NCI-H1930 (cell line): ENCODE measurements at places on chromosomes 7 and 10.

DNA sequence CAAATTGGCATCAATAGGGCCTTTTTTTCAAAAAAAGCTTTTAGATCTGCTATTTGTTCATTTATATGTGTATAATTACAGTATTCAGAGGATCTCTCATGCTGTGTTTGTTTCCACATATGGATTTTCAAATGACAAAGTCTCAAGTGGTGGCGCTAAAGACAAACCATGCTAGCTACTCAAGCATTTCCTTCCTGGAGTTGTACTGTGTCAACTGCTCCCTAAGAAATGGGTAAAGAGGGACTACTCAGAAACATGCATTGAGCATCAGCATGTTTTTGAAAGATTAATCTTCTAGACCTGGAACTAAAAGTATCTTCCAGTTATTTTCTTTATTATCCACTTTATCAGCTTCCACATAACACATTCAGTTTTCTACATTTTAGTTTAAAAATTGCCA is 12.7 kb downstream of the CNTNAP2 start:
- DNase-seq: no peak

GRCh38 chr7:78769481-78770101 is 683.9 kb downstream of the MAGI2 start:
- DNase-seq: no peak

- DNase-seq: no peak
Measured at GRCh38 chr10:7550013-7550412, 116.8 kb downstream of the ITIH5 start.

GRCh38 chr7:100483090-100483721 is 521 bp upstream of the NYAP1 start:
- DNase-seq: peak; percentile 70

GRCh38 chr10:94131885-94132284 is 138.2 kb downstream of the PLCE1 start:
- DNase-seq: no peak

GRCh38 chr10:96573036-96573435 is 13.8 kb downstream of the TM9SF3 start:
- DNase-seq: no peak

DNA sequence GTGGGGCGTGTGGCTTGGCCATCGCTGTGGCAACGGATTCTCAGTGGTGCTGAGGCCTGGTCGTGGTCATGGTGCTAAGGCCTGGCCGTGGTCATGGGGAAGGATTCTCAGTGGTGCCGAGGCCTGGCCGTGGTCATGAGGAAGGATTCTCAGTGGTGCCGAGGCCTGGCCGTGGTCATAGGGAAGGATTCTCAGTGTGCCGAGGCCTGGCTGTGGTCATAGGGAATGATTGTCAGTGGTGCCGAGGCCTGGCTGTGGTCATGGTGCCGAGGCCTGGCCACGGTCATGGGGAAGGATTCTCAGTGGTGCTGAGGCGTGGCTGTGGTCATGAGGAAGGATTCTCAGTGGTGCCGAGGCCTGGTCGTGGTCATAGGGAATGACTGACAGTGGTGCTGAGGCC is 327.9 kb downstream of the ADARB2 start:
- no peak for DNase-seq

DNA sequence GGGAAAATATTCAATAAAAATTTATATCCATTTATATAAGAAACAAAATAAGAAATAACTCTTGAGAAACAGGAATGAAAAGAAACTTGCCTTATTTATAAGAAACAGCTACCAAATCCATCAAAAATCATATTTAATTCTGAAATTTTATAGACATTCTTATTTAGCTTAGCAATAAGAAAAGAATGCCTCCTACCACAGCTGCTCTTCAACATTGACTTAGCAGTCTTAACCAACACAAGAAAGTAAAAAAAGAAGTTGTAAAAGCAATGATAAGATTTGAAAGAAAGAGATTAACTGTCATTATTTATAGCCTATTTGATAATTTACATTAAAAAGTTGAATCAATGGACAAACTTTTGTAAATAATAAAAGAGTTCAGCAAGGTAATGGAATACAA is 212.8 kb downstream of the ZNF365 start:
- DNase-seq: no peak

DNA sequence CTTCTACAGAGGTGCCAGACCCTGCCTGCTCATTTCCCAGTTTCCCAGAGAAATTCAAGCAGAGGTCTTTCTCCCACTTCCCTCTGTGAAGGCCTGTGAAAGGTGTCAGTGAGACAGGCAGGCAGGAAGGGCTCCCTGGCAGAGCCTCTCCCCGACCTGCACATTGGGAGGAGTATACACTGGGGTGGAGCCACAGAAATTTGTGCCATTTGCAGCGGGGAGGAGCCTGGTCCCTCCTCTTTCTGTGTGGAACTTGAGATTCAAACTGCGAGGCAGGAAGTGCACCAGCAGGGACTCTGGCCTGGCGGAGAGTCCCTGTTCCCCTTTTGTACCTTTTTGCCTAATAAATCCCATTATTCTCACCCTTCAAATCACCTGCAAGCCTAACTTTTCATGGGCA is 54.6 kb upstream of the OPN4 start:
- no peak for DNase-seq

- DNase-seq: no peak
Measured at GRCh38 chr10:89738551-89739209, 37.3 kb downstream of the KIF20B start.

DNA sequence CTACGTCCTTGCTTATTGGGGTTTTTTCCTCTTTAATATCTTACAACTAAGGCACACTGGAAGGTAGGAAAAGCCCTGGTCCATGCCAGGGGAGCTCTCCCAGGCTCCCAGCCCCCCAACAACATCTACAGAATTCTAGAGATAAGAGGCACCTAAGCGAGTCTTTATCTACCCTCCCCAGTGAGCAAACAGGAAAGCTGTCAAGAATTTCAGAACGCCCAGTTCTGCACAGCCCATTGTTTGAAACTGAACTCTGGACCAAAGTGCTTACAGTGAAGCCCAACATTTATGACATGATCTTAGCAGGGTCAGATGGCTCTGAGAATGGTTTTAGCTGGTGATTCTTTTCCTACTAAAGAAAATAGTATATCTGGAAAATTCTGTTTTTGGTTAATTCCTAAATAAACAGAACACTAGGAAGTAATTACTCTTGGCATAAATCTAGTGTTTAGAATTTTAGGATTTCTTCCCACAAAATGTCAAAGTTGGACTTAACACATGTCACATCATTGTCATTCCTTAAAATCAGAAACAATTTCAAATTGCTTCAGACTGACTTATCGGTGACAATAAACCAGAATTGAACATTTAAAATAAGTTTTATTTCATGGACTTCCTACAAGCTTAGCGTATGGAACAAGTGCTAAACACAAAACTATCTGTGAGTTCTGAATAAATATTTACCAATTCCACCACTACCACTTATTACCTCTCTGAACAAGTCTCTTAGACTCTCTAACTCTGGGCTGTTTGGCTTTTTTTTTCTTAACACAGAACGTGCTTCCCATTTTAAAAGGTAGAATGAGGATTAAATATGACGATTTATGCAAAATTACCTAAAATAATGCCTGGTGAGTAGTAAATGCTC is 31.3 kb upstream of the RNF32 start:
- DNase-seq: no peak

DNA sequence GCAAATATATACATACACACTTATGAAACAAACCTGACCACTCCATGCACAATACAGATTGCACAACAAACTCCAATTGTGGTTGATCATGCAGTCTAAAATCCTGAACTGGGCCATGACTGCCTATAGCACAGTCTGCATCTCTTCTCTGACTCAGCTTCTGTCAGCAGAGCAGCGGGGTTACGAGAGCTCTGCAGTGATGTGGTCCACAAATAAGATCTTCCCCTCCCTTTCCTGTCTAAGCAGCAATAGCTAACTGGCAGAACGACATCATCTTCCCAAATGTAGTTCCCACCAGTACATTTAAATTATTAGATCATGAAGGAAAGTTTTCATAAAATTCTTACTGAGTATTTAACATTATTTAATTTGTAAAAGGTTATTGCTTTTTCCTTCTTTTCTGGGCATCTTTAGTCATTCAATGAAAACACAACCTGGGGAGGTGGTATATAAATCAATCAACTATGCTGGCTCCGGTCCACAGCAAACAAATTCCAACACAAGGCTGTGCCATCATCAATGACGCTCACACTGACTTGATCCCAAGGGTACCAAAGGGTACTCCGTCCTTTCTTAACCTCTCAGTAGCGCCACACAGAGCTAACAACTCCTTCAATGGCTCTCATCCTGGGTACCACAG is 17.1 kb downstream of the ARHGAP21 start:
- no peak for DNase-seq

- DNase-seq: no peak
Measured at GRCh38 chr10:44902941-44903545, 8.1 kb upstream of the TMEM72 start.

DNA sequence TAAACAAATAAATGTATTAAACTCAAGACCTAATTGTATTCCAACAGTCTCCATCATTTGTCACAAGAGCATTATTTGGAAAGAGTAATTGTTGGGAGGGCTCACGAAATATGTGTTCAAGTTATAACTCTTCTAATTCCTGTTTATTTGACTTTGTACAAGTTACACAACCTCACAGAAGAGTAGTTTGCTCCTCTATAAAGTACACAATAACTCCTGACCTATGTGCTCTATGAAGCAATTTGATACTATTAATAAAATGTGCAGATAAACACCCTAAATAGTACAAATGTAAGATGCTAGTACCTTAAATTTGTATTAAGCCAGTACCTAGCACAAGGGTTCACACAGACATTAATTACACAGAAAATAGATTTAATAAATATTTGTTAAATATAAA is 285.8 kb downstream of the LRRTM3 start:
- peak; percentile 62 for DNase-seq

- no peak for DNase-seq
Measured at GRCh38 chr10:75197906-75198305, 12.7 kb upstream of the VDAC2 start.

GRCh38 chr10:22609719-22610465 is 104.5 kb downstream of the PIP4K2A start:
- no peak for DNase-seq

DNA sequence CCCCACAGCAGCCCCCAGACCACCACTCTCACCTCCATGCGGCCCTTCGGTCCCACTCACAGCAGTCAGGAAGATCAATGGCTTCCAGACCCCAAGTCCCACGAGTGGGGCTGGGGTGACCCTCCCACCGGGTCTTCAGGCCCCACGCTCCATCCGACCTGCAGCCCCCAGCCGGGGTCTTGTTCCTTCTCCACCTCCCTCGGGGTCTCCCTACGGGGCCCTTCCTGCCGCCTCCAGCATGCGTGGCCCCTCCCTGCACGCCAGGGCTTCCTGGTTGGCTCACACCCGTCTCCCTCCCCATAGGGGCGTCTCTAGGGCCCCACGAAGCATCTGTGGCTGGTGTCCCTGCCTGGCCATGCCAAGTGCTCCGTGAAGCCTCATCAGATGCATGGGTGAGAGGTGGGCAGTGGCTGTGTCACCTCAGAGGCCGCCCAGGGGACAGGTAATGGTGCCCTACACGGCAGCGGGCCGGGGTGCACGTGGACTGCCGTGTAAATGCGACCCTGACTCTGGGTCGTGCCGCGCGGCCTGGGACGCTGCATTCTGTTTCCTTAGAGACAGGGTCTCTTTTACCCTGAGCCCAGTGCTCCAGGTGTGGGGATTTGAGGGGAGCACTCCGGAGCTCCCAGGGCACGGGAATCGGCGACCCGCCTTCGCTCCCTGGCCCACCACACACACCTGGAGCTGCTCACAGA is 19.9 kb downstream of the ADAP1 start:
- no peak for DNase-seq

- no peak for DNase-seq
Measured at GRCh38 chr10:62597226-62597625, 207.3 kb upstream of the ADO start.

- no peak for DNase-seq
Measured at GRCh38 chr10:95277201-95277570, 13.6 kb downstream of the PDLIM1 start.

- no peak for DNase-seq
Measured at GRCh38 chr7:148303295-148304082, 287.1 kb upstream of the C7orf33 start.

DNA sequence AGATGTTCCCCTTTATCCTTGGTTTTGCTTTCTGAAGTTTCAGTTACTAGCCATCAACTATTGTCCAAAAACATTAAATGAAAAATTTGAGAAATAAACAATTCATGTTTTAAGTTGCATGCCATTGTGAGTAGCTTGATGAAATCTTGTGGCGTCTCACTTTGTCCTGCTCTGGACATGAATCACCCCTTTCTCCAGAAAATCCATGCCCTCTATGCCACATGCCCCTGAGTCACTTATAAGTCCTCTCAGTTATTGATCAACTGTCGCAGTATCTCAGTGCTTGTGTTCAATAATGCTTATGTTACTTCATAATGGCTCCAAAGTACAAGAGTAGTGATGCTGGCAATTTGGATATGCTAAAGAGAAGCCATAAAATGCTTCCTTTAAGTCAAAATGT is 208.0 kb upstream of the FERD3L start:
- no peak for DNase-seq

DNA sequence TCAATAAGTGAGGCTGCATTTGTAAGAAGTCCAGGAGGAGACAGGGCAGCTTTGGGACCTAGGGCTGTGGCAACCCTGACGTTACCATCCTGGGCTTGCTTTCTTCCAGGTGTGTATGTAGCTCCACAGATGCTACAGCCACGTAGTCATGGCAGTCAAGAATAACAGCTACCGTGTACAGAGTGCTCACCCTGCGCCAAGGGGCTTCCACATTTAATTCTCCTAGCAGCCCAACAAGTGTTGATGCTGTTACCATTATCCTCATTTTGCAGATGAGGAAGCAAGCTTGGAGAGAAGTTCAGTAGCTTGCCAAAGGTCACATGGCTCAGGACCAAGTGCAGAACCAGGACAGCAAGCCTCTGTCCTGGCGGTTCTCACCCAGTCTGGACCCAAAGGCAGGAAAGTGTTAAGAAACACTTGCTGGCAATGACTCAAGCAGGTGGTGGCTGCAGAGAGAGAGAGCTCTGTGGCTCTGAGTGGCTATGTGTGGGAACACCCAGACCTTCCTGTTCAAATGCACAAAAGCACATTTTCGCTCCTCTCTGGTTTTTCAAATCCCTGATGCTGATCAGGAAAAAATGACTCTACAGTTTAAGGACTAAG is 89.8 kb downstream of the CREM start:
- no peak for DNase-seq

GRCh38 chr10:51699475-51700227 is at the start of gene CSTF2T:
Gene CSTF2T, minus strand, starts transcription at chr10:51699595. Its CDS starts 46 bp downstream, at chr10:51699549.
- peak; percentile 56 for DNase-seq

DNA sequence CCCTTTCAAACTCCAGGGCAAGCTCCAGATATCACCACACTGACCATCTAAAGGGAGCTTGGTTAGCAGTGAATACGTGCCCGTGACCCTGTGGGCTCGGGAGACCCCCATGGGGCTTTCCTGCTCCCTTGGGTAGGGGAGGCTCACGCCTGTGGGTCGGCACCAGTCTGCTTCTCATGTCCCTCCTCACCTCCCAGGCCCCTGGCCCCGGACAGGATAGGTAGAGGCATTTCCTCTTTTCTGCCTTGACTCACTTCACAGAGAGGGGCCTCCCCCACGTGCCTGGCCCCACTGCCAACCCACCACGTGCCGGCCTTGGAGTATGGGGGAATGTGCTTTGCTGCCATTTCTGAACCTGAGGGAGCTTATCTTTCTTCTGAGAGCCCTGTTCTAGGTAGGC is 131.3 kb upstream of the FAM20C start:
- no peak for DNase-seq
